ENCODE measurements at places on chromosomes 16 and 17. TPM values are rescaled to one million over a fixed set of nuclear protein-coding genes. Genes with fewer than 3 reads are reported as not detected.

DNA sequence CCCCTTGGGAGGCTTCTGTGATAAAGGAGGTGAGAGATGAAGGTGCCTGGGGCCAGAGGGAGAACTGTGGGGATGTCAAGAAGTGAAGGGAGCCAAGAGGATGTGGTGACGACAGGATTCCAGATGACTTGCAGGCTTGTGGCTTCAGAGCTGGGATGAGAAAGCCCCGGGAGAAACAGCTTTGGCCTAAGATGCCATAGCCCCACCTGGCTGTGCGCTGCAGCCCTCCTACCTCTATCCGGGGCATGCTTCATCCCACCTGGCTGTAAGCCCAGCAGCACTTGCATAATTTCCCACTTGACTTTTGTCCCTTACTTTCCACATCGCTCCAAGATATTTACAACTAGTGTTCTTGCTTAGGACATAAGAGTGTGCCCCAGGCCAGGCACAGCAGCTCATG, 29.3 kb downstream of the GINS3 start:
- H3K4me3 ChIP-seq: no peak overlapping the region
- H3K36me3 ChIP-seq: no peaks in the 10 kb centered on the region
- no peak overlapping the region for H3K27ac ChIP-seq
- H3K4me1 ChIP-seq: no peaks in the 10 kb centered on the region

DNA sequence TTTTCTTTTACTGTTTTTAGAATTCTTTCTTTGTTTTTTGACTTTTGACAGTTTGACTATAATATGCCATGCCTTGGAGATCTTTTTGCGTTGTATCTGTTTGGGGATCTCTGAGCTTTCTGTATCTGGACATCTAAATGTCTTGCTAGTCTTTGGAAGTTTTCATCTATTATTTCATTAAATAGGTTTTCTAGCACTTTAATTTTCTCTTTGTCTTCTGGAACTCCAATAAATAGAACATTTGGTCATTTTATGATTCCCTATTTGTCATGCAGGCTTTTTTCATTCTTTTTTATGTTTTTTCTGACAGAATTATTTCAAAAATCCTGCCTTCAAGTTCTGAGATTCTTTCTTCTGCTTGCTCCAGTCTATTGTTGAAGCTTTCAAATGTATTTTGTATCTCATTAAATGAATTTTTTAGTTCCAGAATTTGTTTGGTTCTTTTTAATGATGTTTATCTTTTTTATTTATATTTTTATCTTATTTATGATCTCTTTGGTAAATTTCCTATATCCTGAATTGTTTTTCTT, 201.4 kb downstream of the CHD9NB start:
- DNase-seq: no peak
- no peaks in the 10 kb centered on the region for H3K4me1 ChIP-seq
- H3K27ac ChIP-seq: no peak overlapping the region

GRCh38 chr17:27353033-27353460, 59.1 kb downstream of the WSB1 start:
- H3K4me3 ChIP-seq: peak overlapping the region; percentile 72
- H3K27ac ChIP-seq: peak overlapping the region; percentile 89
- H3K36me3 ChIP-seq: no peaks in the 10 kb centered on the region
- no peak for DNase-seq
- peaks cover 7% of the 10 kb centered on the region for H3K4me1 ChIP-seq
- H3K27me3 ChIP-seq: no peaks in the 10 kb centered on the region

DNA sequence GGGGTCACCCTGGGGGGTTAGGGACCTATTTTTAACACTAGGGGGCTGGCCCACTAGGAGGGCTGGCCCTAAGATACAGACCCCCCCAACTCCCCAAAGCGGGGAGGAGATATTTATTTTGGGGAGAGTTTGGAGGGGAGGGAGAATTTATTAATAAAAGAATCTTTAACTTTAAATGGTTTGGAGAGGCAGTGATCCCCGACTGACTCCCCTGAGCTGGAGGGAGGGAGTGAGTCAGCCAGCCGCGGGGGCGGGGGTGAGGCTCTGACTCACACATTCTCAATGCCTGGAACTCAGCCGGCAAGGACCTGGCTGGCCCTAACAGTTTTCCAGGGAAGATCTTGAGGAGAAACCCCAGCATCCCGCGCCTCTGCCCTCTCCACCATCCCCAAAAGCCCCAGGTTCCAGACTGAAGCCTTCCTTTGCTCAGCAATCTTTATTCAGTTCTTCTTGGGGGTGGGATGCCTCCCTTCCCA, 1.5 kb downstream of the HCFC1R1 start:
- no peaks in the 10 kb centered on the region for H3K27me3 ChIP-seq
- DNase-seq: peak; percentile 95
- H3K4me1 ChIP-seq: peaks cover 29% of the 10 kb centered on the region
- H3K27ac ChIP-seq: peak overlapping the region; percentile 98

GRCh38 chr17:82493226-82493781, 26.2 kb upstream of the FOXK2 start:
- no peak overlapping the region for H3K4me3 ChIP-seq
- no peak for DNase-seq
- H3K36me3 ChIP-seq: no peaks in the 10 kb centered on the region
- H3K27ac ChIP-seq: no peak overlapping the region
- peaks cover 3% of the 10 kb centered on the region for H3K4me1 ChIP-seq

DNA sequence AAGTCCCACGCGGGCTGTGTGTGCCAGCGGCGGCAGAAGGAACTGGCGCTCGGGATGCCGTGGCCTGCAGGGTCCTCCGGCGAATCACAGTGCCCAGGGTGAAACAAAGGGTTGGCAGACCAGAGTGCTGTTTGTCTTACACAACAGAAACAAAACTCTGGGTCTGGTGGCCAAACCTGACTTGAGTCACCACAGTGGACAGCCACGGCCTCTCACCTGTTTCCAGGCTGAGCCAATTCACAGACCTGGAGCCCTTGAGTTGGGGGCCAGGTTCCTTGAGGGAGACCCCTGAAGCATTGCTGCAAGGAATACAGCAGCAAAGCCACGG, 2.1 kb upstream of the CHMP6 start:
- peaks cover 10% of the 10 kb centered on the region for H3K4me1 ChIP-seq
- no peaks in the 10 kb centered on the region for H3K27me3 ChIP-seq
- no peak for DNase-seq

- H3K27ac ChIP-seq: peak overlapping the region; percentile 26
- no peaks in the 10 kb centered on the region for H3K36me3 ChIP-seq
- no peaks in the 10 kb centered on the region for H3K27me3 ChIP-seq
- H3K4me3 ChIP-seq: peak overlapping the region; percentile 97
- DNase-seq: peak; percentile 18
Observed at GRCh38 chr16:15055141-15056053, 477 bp downstream of the NTAN1 start.

Gene ZFP3
- total RNA-seq: 0.12 TPM

Gene RNF43
- total RNA-seq: 10.1 TPM

DNA sequence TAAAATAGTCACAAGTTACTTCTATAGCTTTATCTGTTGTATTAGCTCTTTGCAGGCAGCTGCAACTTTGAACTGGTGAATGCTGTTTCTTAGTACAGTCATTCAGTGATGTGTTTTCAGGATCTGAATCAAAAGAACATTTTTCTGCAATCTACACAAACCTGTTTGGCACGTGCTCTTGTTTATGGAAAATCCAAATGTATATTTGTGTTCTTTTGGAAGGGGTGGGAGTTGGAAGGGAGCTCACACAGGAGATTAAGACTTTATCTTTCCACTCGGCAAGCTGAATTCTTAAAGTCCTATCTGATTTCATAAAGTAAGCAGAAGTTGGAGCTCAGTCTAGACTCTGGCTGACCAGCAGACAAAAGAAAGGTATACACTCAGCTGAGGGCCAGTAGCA, 300.2 kb downstream of the MAP2K6 start:
- H3K4me3 ChIP-seq: no peak overlapping the region
- H3K27ac ChIP-seq: no peak overlapping the region
- no peak for DNase-seq
- peaks cover 13% of the 10 kb centered on the region for H3K4me1 ChIP-seq
- H3K36me3 ChIP-seq: no peaks in the 10 kb centered on the region
- no peaks in the 10 kb centered on the region for H3K27me3 ChIP-seq

DNA sequence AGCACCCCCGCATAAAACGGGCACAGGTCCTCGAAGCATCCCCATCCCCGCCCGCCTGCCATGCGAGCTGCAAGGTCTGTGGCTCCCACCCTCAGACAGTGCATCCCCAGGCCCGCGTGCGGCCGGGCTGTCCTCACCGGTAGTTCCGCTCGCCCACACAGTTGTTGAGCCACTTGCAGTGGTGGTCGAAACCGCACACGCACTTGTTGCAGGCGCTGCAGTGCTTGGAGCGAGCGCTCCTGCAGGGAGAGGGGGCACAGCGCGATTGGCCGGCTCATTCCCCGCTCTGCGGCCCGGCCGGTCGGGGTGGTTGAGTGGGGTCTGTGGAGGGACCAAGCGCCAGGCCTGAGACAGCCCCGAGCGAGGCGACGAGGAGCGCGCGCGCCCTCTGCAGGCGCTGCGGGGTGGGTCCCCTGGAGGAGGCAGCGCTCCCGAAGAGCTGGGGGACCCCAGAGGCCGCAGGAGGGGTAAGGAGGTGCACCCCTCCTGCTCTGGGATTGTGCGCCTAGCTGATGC, 6.0 kb upstream of the TPPP3 start:
- peak; percentile 72 for DNase-seq
- H3K36me3 ChIP-seq: no peaks in the 10 kb centered on the region
- H3K4me1 ChIP-seq: peaks cover 18% of the 10 kb centered on the region
- no peak overlapping the region for H3K4me3 ChIP-seq
- H3K27ac ChIP-seq: no peak overlapping the region
- H3K27me3 ChIP-seq: peaks cover 14% of the 10 kb centered on the region

- DNase-seq: peak; percentile 67
- peaks cover 11% of the 10 kb centered on the region for H3K27me3 ChIP-seq
- H3K27ac ChIP-seq: no peak overlapping the region
- H3K36me3 ChIP-seq: no peaks in the 10 kb centered on the region
- no peak overlapping the region for H3K4me3 ChIP-seq
- peaks cover 7% of the 10 kb centered on the region for H3K4me1 ChIP-seq
Observed at GRCh38 chr17:73785958-73786743, 141.9 kb upstream of the SDK2 start.

DNA sequence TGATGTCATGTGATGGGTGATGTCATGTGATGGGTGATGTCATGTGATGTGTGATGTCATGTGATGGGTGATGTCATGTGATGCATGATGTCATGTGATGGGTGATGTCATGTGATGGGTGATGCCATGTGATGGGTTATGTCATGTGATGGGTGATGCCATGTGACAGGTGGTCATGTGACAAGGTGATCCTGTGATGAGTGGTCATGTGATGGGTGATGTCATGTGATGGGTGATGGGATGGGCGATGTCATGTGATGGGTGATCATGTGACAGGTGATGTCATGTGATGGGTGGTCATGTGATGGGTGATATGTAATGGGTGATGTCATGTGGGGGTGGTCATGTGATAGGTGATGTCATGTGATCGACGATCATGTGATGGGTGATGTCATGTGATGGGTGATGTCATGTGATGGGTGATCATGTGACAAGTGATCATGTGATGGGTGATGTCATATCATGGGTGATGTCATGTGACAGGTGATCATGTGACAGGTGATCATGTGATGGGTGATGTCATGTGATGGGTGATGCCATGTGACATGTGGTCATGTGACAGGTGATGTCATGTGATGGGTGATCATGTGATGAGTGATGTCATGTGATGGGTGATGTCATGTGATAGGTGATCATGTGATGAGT, 17.2 kb downstream of the CD300LB start:
- H3K4me1 ChIP-seq: no peaks in the 10 kb centered on the region
- H3K4me3 ChIP-seq: no peak overlapping the region
- H3K27ac ChIP-seq: no peak overlapping the region
- H3K27me3 ChIP-seq: no peaks in the 10 kb centered on the region

- H3K36me3 ChIP-seq: no peaks in the 10 kb centered on the region
- DNase-seq: no peak
- no peak overlapping the region for H3K4me3 ChIP-seq
Observed at GRCh38 chr17:534071-534691, 180.5 kb downstream of the VPS53 start.

DNA sequence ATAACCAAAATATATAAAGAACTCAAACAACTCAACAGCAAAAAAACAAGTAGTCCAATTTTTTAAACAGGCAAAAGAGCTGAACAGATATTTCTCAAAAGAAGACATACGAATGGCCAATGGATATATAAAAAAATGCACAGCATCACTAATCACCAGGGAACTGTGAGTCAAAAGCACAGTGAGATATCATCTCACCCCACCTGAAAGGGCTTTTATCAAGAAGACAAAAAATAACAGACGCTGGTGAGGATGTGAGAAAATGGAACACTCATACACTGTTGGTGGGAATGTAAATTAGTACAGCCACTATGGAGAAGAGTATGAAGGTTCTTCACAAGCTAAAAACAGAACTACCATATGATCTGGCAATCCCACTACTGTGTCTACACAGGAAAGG, 7.4 kb downstream of the XYLT1 start:
- no peak overlapping the region for H3K4me3 ChIP-seq
- no peak overlapping the region for H3K27ac ChIP-seq
- peaks cover 25% of the 10 kb centered on the region for H3K4me1 ChIP-seq

- DNase-seq: no peak
- H3K4me3 ChIP-seq: no peak overlapping the region
- peaks cover 19% of the 10 kb centered on the region for H3K4me1 ChIP-seq
- peaks cover 39% of the 10 kb centered on the region for H3K27me3 ChIP-seq
- H3K36me3 ChIP-seq: no peaks in the 10 kb centered on the region
Observed at GRCh38 chr17:29612404-29613280, 10.1 kb downstream of the CORO6 start.

GRCh38 chr17:5870231-5870953, 199.8 kb upstream of the WSCD1 start:
- DNase-seq: no peak
- no peaks in the 10 kb centered on the region for H3K27me3 ChIP-seq
- no peaks in the 10 kb centered on the region for H3K36me3 ChIP-seq
- H3K27ac ChIP-seq: no peak overlapping the region
- no peak overlapping the region for H3K4me3 ChIP-seq

Gene BAHCC1
- total RNA-seq: 6.6 TPM

Gene AURKB
- total RNA-seq: 9.3 TPM

GRCh38 chr16:1101573-1102332, 5.7 kb upstream of the C1QTNF8 start:
- no peak overlapping the region for H3K4me3 ChIP-seq
- no peak overlapping the region for H3K27ac ChIP-seq
- no peaks in the 10 kb centered on the region for H3K27me3 ChIP-seq
- DNase-seq: no peak
- peaks cover 7% of the 10 kb centered on the region for H3K4me1 ChIP-seq

Gene UNC13D
- total RNA-seq: 2.2 TPM

- H3K4me3 ChIP-seq: no peak overlapping the region
- DNase-seq: peak; percentile 18
- peak overlapping the region; percentile 14 for H3K27ac ChIP-seq
- no peaks in the 10 kb centered on the region for H3K4me1 ChIP-seq
Observed at GRCh38 chr17:70969521-70970034, 800.2 kb downstream of the KCNJ2 start.

Gene CDRT15
- total RNA-seq: not detected

Data from hepatocyte (in vitro differentiated cells).